ENCODE measurements at places on chromosomes 5 and 9. TPM values are rescaled to one million over a fixed set of nuclear protein-coding genes. Genes with fewer than 3 reads are reported as not detected.

- DNase-seq: no peak
These were observed 17.8 kb downstream of the CDK7 start for GRCh38 chr5:69252437-69252836.

- no peak for DNase-seq
These were observed 28.4 kb downstream of the ERP44 start for GRCh38 chr9:100070104-100071041.

DNA sequence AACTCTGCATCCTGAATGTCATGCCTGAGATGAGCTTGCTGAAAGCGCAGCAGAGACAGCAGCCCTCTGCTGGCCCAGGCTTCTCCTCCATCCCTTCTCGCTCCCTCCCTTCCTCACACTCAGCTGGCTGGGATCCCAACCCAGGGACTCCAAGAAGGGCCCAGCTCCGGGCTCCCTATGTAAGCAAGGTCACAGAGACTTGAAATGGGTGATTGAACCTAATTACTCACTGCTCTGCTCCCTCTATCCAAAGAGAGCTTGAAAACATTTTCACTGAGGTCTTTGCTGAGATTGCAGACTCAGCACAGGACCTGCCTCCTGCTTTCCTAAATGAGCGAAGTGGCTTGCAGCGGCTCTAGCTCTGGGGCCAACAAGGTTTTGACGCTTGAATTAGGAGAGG, 42.8 kb downstream of the RAPGEF1 start:
- no peak for DNase-seq

- no peak for DNase-seq
These were observed 142.4 kb downstream of the CAAP1 start for GRCh38 chr9:26750162-26750561.

Gene SPINK7
- not detected for total RNA-seq

GRCh38 chr5:121702682-121703081, 149.0 kb upstream of the FTMT start:
- no peak for DNase-seq

Gene MSX2
- 11.3 TPM for total RNA-seq

- no peak for DNase-seq
These were observed 1070.3 kb upstream of the CDH18 start for GRCh38 chr5:21058289-21058688.

DNA sequence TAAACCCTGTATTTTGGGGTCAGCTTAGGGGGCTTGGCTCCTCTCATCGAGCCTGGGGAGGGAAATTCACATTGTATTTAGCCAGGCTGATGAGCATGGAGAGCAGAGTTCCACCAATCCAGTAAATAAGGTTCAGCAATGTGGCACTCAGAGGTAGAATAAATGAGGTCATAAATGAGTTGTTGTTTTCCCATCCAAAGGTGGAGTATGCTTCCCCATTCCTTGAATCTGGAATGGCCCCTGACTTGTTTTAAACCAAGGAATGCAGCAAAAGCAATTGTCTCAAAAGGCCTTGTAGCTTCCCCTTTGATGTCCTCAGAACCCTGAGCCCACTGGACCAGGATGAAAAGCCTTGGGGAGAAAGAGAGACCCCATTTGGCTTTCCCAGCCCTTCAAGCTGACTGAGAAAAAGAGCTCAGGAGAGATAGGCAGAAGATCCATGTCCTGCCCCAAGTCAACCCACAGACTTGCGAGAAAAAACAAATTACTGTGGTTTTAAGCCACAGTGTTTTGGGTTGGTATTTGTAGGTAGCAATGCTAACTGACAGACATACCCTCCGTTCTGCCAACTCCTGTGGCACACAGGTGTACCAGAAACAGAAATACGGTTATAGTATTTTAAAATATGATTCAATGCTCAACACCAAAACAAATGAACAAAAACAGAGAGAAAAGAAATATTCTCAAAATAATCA, 566.0 kb upstream of the DMAC1 start:
- DNase-seq: no peak

Gene FOXI1
- not detected for total RNA-seq

Gene IL17B
- 8.9 TPM for total RNA-seq

DNA sequence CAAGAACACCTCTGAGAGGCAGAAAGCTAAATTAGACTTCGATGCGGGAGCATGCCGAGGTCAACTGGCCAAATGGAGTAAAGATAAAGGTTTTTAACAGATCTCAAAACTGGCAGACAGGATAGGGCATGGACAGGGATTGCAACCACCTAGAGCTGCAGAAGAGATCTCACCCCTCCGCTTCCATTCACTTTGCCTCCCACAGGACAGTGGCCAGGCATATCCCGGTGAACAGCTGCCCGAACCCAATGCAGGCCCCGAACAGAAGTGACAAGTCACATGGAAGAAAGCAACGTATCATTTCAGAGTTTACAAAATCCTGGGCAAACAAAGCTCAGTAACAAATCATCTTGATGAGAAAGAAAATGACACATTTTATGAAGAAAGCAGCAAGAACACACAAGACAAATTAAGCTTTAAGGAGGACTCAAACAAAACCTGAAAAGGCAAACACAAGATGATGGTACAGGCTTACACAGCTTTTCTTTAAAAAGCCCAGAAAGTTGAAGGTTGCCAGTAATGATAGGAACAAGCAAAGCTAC, 18.4 kb downstream of the RNF130 start:
- DNase-seq: no peak

- no peak for DNase-seq
These were observed 2.4 kb downstream of the OTP start for GRCh38 chr5:77635917-77636640.

- DNase-seq: no peak
These were observed 7.8 kb upstream of the TGFBI start for GRCh38 chr5:136021016-136021405.

DNA sequence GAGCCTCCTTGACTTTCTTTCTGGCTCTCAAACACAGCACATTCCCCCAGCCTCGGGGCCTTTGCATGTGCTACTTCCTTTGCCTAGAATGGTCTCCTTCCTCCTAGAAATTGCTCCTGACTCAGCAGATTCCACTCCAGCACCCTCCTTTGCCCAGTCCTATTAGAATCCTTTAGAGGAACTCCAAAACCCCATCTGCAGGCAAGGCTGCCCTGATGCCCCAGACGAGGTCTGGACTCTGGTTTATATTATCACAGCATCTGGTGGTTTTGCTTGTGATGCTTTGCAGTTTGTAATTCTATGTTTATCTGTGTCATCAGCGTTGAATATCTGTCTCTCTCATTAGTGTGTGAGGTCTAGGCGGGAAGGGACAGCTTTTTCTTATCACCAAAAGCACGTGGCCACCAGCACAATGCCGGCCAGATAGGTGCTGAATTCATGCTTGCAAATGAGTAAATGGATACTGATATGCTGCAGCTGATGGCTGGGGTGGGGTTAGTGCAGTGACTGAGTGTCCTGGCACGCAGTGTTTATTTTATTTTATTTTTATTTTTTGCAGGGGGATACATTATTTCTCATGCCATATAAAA, 30.0 kb upstream of the ANKH start:
- no peak for DNase-seq

DNA sequence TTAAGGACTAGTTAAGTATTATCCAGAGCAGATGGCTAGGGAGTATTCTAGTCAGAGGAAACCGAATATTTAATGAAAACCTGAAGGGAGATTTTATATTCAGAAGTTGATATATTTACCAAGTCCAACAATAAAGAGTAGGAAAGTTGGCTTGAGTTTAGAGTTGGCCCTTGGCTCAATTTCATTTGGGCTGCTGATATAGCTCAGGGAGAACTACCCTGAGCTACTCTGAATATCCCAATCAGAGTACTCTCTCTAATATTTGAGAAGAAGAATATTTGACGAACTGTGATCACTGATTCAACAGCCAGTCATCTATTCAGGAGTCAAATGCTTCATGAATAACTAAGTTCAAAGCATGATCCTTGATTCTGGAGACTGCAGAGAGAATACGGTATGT, 34.5 kb downstream of the TBCA start:
- DNase-seq: no peak

DNA sequence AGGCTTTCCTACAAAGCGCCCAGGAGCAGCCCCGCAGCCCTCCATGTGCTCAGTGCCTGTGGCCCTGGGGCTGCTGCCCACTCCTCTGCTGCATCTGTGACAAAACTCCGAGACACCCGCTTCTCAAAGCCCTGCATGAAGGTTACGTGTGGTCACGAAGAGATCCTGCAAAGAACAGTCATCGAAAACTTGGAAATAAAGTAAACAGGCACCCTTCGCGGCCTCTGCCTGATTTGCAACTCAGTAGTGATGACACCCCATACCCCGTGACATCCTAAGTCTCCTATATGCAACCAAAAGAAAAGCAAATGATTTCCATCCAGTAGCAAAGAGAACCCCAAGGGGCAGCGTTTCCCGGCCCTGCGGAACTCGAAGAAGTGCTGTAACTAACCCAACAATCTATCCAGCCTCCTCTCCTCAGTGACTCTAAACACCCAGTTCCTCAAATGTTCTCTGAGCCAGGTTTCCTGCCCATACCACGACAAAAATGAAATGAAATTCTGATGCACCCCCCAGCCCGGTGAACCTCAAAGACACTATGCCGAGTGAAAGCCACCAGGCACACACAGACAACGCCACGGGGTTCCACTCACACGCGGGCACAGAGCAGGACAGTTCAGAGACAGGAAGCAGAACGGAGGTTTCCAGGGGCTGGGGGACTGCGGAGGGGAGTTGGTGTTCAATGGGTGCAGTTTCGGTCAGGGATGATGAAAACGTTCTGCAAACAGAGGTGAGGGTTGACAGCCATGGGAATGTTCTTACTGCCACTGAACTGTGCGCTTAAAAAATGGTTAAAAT, 19.0 kb downstream of the NACC2 start:
- no peak for DNase-seq

GRCh38 chr9:7121664-7122063, 363.9 kb downstream of the KDM4C start:
- DNase-seq: no peak

DNA sequence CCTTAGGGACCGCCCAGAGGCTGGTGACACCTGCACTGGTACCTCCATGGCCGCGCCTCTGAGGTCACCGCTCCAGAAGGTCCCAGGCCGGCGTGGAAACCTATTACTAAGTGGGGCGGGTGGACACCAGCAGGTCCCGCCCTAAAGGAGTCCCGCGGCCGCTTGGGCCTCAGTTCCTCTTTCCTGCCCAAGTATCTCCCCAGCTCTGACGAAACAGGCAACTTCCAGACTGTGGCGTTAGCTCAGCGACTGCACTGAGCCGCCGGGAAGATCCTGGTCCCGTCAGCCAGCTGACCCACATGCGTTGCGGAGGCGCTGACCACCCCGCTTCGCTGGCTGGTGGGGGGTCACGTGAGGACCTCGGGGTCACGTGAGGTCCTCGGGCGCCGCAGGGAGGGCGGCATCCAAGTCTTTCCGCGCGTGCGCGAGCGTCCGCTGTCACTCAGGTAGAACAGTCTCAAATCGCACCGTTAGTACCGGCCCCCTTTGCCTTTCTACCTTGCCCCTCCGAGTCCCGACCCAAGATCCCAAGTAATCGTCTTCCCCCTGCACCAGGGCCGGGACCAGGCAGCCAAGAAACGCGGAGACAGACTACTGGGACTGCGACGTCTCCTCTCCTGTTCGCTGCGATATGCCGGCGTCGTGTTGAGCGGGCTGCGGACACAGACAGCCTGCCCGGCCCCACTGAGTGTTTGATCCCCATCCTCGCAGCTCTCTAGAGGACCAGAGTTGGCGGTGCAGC, 53.7 kb upstream of the KDM4C start:
- peak; percentile 57 for DNase-seq

Gene NOXA1
- total RNA-seq: 0.90 TPM

Gene ALDOB
- total RNA-seq: not detected

- DNase-seq: no peak
These were observed 47.2 kb downstream of the ARHGEF28 start for GRCh38 chr5:73673161-73673591.

- DNase-seq: no peak
These were observed 11.2 kb upstream of the COL5A1 start for GRCh38 chr9:134630393-134630790.

Gene ENTREP1
- 11.6 TPM for total RNA-seq

Measured in urinary bladder (tissue), 4 donors.